ENCODE measurements at places on chromosomes 4 and X.

DNA sequence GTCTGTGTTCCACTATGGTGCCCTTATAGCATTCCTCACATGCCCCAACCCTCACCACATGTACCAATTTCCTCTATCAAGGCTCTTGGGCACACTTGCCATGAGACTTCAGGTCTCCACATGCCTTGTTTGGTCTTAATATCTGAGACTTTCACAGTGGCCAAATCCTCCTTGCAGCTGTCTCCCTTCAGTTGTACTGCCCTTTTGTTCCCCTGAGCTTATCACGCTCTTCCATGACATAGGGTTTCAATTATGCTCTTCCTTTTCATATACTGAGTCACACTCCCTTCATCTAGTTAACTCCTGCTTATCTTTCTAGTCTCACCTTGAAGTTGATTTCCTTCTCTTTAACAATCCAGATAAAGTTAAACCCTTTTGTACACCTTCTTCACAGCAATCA, 212.9 kb downstream of the PDHA2 start:
- DNase-seq: no peak

DNA sequence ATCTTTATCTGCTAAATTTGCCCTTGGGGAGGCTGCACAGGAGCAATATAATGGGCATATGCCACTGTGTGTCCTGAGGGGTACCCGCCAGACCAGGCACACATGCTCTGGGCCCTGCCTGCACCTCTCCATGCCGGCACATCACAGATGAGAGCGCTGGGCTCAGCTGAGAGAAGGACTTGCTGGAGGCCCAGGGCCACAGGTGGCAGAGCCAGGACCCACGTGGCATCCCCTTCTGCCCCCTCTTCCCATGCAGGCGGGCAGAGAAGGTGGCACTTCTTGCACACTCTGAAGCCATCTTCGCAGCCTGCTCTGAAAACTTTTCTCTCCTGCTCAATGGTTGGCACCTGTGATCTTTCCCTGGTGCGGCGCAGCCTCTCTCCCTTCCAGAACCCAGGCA, 20.1 kb downstream of the CPZ start:
- DNase-seq: no peak

DNA sequence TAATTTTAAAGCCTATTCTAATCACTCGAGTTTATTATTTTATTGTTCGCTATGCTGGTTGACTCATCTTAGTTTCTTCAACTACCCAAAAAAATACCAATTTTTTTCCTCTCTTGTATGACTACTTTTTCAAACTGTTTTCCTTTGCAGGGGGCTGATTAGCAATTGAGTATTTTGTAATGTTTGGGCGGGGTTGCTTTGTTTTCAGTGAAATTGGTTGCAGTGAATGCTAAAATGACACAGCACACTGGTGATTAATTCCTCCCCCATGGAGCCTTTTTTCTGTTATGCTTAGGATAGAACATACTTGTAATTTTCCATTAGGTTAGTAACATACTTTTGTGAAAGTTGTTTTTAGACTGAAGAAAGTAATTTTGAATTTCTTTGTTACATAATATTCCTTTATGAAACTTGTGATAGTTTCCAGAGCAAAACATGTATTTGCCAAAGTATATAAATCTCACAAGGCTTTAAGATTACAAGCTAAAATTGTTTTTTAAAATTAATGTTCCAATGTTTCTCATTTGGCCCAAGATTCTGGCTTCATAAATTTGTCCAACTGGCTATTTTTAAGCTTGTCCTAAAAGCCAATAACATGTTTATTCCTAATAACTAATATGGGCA, 120.4 kb downstream of the CHIC1 start:
- DNase-seq: no peak

DNA sequence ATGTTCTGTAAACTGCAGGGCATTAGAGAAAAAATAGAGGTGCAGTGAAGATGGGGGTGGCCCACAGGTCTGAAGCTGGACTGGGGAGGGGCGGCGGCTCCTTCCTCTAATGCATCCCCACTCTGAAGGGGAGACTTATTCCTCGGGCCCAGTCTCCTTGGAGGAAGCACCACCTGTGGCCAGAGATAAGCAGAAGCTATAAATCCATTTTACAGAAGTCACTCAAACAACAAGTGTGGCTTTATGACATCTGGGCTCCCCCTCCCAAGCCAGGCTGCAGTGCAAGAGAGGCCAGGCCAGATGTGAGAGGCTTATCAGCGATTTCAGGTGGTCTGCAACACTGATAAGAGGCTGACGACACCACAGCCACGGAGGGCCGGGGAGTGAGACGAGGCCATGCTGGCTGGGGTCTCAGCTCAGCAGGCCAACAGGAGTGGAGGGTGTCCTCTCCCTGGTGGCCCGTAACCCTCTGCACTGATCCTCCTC, 15.8 kb downstream of the CYTL1 start:
- DNase-seq: no peak

GRCh38 chr4:610411-611261, 14.7 kb upstream of the PDE6B start:
- peak; percentile 28 for DNase-seq

DNA sequence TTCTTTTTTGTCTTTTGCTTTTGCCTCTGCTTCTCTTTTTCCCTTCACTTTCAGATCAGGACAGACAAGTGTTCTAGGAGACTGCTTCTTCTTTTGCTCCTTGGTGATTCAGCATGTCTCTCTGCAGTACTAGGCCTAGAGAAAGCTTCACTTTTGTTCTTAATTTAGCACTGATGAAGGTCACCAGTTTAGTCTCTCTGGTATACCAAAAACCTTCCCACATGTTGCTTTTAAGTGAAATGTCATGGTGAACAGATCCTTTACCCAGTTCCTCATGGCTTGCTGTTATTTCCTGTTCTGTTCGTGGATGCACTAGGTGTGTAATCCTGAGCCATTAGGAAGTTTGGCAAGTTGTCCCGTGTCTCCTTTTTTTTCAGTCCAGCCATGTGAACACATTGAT, 53.3 kb downstream of the NBDY start:
- DNase-seq: no peak

- no peak for DNase-seq
Observed at GRCh38 chr4:15078682-15079642, 76.7 kb downstream of the CPEB2 start.

GRCh38 chrX:8748855-8749254, 16.9 kb upstream of the ANOS1 start:
- DNase-seq: no peak

DNA sequence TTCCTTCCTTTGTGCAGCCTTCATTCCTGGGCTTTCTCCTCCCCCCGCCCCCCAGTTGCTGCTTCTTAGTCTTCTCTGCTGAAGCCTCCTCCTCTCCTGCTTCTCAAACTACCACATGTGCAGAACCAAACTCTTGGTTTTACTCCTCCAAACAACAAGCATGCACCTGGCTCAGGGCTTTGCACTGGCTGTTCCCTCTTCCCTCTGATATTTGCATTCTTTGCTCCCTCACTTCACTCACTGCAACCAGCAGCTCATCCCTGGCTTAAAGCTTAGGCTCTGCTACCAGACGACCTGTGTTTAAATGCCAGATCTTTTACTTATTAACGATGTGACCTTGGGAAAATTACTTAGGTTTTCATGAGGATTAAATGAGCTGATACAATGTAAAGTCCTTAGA, 51.4 kb downstream of the MED28 start:
- DNase-seq: no peak

GRCh38 chrX:9327747-9328145, 137.1 kb upstream of the TBL1X start:
- DNase-seq: no peak

DNA sequence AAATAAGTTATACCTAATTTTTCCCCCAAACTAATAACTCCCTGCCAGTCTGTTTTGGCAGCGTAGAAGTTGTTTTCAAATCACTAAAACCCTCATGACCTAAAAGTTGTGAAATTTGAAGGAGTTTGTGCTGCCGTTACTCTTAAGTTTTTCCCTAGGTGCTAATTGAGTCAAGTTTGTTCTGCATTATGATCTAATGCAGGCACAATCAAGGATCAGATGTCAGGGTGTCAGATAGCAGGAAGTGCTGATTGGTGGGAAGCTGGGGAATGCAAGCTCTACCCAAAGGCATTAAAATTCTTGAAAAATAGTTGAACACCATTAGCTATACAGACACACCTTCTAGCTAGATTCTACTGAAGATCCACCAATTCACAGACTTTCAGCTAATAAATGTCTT, 51.9 kb downstream of the ARX start:
- no peak for DNase-seq

DNA sequence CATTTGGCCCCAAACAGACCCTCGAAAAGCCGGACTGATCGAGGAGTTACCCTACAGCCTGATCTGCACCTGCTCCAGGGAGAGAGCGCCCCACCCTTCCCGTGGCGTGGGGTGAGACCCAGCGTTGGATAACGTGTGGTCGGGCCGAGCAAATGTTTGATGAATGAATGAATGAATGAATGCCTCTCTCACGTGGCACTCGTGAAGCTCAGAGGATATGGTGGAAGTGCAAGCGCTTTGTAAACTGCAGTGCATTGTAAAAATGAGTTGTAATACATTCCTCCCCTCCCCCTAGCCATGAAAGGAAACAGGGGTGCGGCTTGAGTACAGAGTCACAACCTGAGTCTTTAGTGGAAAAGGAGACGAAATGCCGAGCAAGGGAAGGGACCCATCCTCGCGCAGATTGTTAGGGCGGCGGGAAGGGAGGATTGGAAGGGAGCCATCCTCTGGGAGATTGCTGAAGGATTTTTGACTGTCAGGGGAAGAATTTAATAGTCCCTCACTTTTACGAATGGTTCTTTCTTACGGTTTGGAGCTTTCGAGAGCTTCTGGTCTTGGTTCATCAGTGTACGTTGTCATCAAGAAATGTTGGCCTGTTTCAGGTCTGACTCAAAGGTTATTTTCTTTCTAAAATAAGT, 772 bp upstream of the FBXW7 start:
- no peak for DNase-seq

DNA sequence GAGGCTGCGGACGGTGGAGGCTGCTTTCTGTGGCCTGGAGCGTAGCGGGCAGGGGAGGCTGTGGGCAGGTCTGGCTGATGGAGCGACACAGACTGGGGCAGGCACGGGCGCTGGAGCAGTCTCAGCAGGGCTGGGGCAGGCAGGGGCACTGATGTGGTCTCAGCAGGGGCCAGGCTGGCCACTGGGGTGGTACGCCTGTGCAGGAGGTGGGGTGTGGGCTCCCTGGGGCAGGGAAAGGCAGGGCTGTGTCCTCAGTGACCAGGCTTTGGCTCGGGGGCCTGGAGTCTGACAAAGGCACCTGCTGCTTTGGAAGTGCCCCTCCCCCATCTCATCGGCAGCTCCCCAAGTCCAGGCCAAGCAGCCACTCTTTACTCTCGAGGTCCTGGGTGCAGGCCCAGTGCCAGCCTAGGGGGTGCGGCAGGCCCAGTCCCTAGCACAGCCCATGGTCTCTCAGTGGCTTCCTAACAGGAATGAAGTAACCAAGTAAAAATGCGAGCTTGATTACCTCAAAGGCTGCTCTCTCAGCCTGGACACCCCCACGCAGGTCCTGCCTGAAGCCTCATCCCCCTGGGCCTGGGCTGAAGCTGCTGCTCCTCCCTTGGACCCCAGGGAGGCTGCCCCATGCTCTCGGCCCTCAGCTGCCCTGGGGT, 55.5 kb downstream of the ADRA2C start:
- DNase-seq: no peak

DNA sequence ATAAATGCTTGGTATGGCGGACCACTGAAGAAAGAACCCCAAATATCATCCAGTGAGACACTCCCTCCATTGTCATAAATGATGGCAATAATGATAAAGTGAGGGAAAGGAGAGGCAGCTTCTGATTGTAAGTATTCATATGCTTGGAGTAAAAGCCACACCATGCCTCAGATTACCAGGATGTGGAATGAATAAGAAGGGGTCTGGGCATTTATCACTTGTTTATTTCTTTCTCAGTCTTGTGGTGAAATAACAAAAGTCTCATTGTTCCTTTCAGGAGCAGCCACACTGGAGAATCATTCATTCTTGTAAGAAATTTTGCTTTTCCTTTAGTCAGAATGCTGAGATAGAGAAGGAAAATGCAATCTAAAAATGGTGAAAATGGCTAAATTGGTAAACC, 21.7 kb downstream of the F8 start:
- no peak for DNase-seq
